Right renal cortex interstitium (tissue), 3 donors: ENCODE measurements at places on chromosomes 3 and 15.

DNA sequence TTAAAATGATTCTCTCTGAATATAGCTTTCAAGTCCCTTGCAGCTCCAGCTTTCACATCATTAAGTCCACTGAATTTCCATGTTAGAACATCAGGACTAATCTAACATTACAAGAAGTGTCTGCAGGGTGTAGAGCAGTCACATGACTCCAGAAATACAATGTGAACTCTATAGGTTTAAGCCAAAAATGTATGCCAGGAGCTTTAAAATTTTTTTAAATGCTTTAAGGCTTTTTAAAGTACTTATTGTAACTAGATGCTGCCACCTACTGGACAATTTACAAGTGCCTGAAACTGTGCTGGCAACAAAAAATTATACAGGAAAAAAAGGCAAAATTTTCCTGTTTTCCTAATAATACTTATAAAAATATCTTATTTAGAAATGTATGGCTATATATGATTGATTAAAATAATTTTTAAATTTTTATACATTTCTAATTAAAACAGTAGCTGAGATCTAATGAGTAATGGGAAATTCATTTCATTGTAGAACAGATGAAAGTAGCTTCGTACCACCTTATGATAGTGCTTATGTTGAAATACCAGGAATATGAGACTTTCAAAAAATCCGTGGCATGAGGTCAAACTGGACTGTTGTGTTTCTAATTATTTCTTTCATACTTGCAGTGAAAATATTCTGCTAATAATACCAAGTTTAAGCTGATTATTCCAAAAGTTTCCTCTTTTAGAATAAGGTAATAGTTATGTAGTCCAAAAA, 25.7 kb downstream of the FSIP1 start:
- peak; percentile 65 for DNase-seq

DNA sequence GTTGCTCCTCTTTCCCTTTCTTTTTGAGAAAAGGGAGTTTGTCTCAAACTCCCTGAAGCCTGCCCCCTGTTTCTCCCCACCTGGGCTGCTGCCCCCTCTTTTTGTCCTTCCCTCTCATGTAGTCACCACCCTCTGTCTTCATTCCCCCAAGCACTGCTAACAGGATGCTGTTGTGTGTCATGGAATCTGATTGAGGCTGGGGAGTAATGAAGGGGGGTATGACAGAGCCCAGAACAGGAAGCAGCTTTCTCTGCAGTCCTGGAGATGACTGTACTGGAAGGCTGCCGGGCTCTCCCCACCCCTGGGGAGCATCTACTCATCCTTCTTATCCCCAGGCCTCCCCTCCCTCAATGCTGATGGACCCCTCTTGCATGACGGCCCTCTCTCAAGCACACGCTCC, 181.6 kb downstream of the ABHD5 start:
- no peak for DNase-seq

GRCh38 chr3:177340243-177340830, 143.1 kb upstream of the TBL1XR1 start:
- no peak for DNase-seq

- DNase-seq: no peak
Observed at GRCh38 chr3:111260878-111261277, 189.3 kb downstream of the NECTIN3 start.

DNA sequence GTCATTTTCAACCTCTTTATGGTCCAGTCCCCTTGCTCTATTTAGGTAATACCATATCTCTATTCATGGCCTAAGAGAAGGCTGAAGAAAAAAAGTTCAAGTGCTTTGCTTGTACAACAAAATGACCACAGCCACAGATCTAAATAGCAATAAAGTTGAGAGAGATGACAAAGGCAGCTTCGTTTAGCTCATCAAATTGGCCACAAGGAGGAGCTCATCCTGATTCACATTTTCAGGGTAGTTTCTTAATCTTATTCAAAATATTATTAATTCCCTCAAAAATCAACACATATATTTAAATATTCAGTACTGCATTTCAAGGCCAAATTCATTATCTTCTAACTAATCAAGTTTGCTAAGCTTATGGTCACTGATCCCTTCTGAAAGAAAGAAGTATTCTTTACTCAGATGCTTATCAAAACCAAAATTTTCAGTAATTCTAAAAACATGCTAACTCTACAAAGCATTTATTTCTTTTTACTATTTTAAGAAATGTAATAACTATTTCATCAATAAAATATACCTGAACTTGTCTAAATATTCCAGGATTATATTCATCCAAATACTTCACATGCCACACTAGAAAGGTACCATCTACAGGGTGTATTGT, 85.5 kb downstream of the DMXL2 start:
- DNase-seq: no peak

- no peak for DNase-seq
Observed at GRCh38 chr3:149368201-149368673, 9.2 kb downstream of the TM4SF1 start.
